ENCODE measurements at places on chromosomes 16 and 17. TPM values are rescaled to one million over a fixed set of nuclear protein-coding genes. Genes with fewer than 3 reads are reported as not detected.

Gene TBC1D3D
- total RNA-seq = 0.63 TPM

Gene GNG13
- total RNA-seq = not detected

Gene DRC3
- total RNA-seq = 0.50 TPM

Gene MAZ
- total RNA-seq = 531 TPM

Gene CFAP97D1
- not detected for total RNA-seq

Gene PPP1R1B
- total RNA-seq = not detected

Gene PRAC2
- total RNA-seq = not detected

Gene UNK
- 67.6 TPM for total RNA-seq

Gene FOXN1
- not detected for total RNA-seq

DNA sequence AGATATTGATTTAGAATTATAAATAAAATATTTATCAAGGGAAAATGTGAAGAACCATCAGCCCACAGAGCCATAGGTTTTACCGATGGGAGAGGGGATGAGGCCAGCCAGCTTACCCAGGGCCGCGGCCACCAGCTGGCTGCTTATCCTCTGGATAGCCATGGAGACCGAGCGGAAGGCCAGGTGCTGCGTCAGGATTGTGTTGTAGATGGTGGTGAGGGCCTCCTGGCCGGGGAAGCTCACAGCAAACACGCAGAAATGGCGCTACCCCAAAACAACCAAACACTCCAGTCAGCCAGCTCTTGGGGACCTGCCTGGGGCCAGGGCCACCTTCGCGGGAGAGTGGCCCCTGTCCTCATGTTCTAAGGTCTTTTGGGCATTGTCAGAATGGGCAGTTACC, 97.8 kb downstream of the DNAH17 start:
- no peak for DNase-seq

DNA sequence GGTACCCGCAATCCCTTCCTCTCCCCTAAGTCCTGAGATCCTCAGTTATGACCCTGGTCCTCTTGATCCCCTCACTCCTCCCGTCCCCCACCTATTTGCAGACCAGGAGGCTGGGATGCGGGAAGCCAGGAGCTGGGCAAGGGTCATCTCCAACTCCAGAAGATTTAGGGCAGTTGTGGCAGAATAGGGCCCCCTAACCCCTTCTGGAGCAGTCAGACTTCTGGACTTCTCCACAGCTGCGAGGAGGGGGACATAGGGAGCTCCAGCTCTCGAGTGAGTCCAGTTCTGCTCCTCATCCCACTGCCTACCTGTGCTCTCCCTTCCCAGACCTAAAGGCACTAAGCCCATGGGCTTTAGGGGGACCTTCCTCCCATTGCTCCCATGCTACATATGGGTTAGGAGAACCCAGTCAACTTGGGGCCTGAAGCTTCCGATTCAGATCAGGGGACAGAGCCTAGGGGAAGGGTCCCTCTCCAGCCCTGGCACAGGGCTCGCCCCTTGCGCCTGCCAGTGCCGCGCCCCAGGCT, 1.3 kb downstream of the WNK4 start:
- DNase-seq = no peak

DNA sequence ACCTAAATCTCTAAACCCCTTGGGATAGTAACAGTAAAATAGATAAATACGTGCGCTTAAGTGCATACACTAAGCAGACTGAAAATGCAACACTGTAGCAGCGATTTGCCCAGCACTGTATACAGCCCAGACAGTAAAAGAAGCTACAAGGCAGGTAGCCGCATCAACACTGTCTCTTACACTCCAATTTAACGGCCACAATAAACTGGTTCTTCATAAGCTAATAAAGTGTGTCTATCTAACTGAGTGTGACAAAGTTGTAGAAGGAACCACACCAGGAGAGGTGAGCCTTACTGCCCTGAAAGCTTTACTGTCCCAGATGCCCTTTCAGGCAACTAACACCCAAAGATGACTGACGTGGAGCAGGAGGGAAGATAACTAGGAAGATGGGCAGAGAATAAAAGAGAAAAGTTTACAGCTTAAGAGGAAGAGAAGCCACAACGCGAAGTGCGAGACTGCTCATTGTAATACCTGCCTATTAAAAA, 847 bp downstream of the ZDHHC7 start:
- DNase-seq = no peak

DNA sequence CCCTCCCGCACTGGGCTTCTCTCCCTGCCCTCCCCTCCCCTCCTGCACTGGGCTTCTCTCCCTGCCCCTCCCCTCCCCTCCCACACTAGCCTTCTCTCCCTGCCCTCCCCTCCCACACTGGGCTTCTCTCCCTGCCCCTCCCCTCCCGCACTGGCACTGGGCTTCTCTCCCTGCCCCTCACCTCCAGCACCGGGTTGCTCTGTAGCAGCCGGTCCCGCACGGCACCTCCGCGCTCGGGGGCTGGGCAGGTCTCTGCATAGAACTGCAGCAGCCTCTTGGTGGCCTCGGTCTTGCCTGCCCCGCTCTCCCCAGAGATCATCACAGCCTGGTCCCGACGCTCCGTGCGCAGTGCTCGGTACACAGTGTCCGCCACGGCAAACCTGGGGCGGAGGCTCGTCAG, 9.8 kb downstream of the MYO1C start:
- DNase-seq = no peak

GRCh38 chr17:21042458-21043295, at the start of gene USP22:
TSS of gene USP22 (minus strand) at chr17:21043011. CDS start at chr17:21042835, 176 bp downstream.
- DNase-seq = peak; percentile 98

GRCh38 chr16:12311877-12312276, 335.3 kb downstream of the SNX29 start:
- DNase-seq = peak; percentile 60

GRCh38 chr17:34997355-34997862, 17.1 kb downstream of the LIG3 start:
- DNase-seq = no peak

- DNase-seq = no peak
Observed at GRCh38 chr16:86379505-86379846, 130.9 kb upstream of the FOXF1 start.

DNA sequence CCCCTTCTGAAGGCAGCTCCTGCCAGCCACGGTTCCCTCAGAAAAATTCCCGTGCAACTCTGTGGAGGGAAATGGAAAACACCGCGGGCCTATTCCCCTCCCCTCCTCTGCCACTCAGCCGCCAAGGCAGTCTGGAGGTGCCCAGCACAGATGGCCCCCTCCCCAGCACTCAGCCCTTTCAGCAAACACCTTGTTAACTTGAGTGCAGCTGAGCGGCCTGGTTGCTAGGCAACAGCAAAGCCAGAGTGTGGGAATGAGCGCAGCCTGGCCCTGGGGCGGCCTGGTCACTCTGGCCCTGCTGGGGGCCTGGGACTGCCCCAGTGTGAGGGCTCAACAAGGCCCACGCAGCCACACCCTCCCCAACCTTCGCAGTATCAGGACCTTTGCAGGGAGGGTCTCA, 32.8 kb downstream of the CACNA1G start:
- no peak for DNase-seq

- no peak for DNase-seq
Observed at GRCh38 chr17:42010898-42011516, 6.2 kb downstream of the DNAJC7 start.

DNA sequence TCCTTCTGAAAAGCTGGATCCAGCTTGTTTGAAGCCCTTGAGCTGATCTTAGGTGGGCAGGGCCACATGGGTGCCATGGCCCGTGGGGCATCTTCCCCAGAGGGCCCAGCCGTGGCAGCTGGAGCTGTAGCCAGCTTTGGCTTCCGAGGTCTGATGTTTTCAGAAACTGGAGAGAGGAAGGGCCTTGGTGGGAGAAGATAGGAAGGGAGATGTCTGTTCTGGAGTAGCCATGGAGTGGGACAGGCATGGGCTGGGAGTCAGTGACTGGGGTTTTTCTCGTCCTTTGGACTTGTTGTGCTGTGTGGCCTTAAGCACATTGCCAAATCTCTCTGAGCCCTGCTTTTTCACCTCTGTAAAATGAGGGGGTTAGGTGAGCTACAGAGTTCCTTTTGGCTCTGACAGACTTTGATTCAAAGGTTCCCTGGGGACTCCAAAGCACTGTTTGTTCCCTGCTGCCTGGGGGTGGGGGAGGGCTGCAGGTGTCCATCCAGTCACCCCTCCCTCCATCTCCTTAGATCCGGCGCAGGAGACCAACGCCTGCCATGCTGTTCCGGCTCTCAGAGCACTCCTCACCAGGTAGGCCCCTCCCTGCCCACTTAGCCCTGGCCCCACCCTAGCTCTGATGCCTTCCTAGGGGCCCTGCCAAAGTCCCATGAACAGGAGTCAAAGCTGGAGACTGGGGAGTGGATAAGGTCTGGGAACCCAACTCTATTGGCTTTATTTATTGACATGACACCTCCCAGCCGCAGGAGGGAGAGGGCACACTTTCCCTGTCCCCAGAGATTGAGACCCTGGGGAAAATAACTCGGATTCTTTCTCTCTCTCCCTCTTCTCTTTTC, 2.1 kb downstream of the PPP1R1B start:
- DNase-seq = no peak

DNA sequence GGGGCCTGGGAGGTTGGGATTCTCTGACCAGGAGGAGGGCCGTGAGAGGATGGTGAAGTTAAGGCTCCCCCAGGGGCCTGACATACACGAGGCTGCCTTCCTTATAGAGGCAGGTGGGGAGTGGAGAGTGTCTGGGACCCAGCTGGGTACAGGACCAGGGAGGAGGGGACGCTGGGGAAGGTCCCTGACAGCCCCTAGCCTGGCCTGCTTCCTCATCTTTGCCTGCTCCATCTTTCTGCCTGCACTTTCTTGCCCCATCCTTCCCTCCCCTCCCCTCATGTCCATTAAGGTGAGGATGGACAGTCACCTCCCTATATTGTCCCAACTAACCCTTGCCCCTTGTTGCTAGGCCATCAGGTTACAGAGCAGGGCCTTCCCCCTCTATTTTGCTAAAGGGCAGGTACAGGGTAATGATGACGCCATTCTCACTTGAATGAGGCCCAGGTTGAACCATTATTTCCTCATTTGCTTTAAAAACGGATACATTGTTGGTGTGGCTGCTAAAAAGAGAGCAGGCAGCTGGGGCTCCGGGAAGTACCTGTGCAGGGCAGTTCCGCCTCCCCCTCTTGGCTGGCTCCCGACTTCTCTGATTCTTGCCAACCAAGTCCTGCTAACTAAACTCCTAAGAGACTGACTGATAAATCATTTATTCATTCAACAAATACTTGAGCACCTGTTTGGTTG, 1.3 kb downstream of the C17orf99 start:
- DNase-seq = peak; percentile 86

DNA sequence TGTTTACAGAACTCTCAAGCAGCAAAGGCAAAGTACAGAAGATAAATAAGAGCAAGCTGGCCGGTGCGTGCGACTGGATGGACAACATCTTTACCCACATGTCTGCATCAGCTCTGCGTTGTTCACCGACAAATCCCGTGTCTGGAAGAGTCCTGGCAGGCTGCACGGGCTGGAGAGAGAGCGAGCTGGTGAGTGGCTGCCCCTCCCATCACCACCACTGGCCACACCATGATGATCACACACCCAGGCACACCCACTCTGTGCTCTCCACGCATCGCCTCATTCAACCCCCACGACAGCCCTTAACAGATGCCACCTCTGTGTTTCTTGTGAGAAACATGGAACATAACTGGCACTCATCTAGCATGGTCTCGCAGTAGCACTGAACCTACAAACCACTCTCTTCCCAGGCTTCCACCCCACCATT, 59.2 kb downstream of the ANKRD11 start:
- no peak for DNase-seq

DNA sequence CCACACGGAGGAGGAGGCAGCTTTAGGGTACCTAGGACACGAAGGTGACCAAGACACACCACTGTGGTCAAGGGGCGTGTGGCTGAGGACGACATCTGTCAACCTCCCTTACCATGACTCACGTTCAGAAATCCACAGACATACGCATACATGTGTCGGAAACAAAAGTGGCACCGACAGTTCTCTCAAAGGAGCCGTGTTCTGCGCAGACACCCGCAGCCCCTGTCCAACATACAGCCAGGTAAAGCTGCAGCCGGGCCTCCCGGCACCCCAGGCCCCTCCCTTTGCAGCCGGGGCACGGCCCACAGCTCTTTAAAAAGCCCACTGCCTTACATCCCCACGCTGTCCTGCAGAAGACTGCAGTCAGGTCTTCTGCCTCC, 40.5 kb upstream of the KLHDC4 start:
- no peak for DNase-seq

GRCh38 chr16:89100601-89101302, 7.1 kb downstream of the ACSF3 start:
- no peak for DNase-seq

- DNase-seq = no peak
Observed at GRCh38 chr17:65447823-65448222, 113.6 kb downstream of the AXIN2 start.

GRCh38 chr16:12627394-12627793, 176.3 kb downstream of the CPPED1 start:
- no peak for DNase-seq

DNA sequence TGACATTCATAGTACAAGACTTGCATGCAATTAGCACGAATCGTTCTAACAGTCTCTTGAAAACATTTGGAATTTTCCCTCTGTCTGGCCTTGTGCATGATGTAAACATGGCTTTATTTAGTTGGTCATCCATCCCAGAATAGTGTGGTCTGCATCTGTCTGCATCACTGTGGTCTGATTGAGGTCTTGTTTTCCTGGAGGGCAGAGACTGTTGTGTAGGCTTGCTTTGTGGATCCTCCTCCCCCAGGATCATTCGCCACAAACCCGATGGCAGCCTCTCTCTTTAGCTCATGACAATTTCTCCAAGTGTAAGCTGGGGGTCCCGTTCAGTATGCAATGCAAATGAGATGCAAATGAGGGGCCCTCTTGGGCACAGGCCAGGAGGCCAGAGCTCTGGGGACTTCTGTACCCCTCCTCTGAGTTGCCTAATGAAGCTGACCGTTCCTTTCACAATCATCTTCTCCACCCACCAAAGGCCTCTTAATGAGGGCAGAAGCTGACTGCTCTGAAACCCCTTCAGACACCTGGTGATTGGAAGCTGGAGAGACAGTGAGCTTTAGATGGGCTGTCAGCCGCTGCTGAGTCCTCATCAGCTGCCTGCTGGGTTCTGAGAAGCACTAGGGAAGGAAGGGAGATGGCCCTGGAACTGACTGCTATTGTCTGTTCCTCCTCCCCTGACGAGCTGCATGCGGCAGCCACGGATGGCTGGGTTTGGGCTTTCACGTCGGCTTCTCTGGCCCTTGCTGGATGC, 201.2 kb upstream of the CACNG3 start:
- no peak for DNase-seq

Data from OCI-LY7 (cell line).